ENCODE measurements at places on chromosomes 6 and 20.
A peak's percentile ranks its signal among the peaks of the same experiment; 100 is the strongest.

- peak; percentile 1 for DNase-seq
Measured at GRCh38 chr20:40966516-40967185, 62.0 kb upstream of the TOP1 start.

DNA sequence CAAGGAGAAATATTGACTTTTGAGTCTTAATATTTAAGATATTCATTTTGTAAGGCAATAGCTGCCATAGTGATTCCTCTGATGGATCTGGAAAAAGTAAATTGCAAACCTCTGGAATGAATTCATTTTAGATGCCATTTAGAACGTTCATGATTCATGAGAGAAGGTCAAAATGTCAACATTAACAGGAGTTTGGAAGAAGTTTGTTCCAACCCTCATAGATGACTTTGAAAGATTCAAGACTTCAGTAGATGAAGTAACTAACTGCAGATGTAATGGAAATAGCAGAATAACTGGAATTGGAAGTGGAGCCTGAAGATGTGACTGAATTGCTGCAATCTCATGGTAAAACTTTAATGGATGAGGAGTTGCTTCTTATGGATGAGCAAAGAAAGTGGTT, 100.9 kb upstream of the CCN2 start:
- no peak for DNase-seq

DNA sequence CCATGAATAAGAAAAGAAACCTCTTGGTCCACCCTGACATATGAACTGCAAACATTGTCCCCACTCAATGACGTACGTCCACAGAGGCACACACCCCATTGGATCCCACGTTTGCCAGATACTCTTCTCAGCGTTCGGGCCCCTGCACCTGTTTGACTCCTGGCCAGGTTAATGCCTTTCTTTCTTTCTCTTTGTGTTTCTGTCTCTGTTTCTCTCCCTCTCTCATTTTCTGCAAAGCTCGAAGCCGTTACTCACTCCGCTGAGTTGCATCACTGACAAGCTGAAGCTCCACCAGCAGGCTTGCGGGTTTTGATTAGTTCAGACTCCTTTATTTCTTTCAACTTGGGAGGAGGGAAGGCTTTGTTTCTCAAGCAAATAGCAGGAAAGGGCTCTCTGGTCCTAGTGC, 135.5 kb upstream of the SUPT3H start:
- DNase-seq, result no peak

- DNase-seq, result no peak
Measured at GRCh38 chr6:168067081-168067759, 11.8 kb downstream of the FRMD1 start.
